Posterior cingulate gyrus (tissue), 11 donors: ENCODE measurements at places on chromosomes 7 and 10.

DNA sequence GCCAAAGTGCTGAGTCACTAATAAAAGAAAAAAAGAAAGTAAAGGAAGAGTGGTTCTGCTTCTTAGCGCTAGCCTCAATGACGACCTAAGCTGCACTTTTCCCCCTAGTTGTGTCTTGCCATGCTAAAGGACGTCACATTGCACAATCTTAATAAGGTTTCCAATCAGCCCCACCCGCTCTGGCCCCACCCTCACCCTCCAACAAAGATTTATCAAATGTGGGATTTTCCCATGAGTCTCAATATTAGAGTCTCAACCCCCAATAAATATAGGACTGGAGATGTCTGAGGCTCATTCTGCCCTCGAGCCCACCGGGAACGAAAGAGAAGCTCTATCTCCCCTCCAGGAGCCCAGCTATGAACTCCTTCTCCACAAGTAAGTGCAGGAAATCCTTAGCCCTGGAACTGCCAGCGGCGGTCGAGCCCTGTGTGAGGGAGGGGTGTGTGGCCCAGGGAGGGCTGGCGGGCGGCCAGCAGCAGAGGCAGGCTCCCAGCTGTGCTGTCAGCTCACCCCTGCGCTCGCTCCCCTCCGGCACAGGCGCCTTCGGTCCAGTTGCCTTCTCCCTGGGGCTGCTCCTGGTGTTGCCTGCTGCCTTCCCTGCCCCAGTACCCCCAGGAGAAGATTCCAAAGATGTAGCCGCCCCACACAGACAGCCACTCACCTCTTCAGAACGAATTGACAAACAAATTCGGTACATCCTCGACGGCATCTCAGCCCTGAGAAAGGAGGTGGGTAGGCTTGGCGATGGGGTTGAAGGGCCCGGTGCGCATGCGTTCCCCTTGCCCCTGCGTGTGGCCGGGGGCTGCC, at the start of gene IL6:
TSS of gene IL6 (plus strand) at position 294 of the 807 bp plus-strand sequence. CDS start at position 357, 63 bp downstream.
- peak; percentile 27 for DNase-seq

- no peak for DNase-seq
Measured at GRCh38 chr10:129033340-129033739, 433.7 kb upstream of the MGMT start.

- no peak for DNase-seq
Measured at GRCh38 chr7:269721-270120, 20.2 kb upstream of the FOXL3 start.

DNA sequence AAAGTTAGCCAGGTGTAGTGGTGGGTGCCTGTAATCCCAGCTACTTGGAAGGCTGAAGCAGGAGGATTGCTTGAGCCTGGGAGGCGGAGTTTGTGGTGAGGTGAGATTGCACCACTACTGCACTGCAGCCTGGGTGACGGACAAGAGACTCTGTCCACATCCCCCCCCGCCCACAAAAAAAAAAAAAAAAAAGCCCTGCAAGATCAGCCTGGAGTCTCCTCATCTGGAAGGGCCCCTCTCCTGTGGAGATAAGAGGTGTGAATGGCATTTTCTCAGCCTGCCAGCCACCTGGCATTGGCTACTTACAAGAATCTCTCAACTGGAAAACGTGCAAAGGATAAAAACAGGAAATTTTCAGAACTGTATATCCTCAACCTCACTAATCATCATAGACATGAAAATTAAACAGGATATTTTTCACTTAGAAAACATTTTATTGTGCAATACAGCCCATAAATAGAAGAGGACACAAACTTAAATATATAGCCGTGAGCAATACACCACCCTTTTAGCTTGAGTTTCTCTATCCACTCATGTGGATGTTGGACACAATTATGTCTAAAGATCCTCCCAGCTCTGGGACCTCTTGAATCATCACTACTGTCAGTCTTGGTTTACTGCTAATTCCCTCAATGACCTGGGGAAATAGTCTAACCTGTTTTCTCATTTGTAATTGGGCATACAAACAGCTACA, 11.3 kb upstream of the TSPAN15 start:
- DNase-seq, result no peak

GRCh38 chr10:23362069-23362830, 17.7 kb upstream of the C10orf67 start:
- no peak for DNase-seq

DNA sequence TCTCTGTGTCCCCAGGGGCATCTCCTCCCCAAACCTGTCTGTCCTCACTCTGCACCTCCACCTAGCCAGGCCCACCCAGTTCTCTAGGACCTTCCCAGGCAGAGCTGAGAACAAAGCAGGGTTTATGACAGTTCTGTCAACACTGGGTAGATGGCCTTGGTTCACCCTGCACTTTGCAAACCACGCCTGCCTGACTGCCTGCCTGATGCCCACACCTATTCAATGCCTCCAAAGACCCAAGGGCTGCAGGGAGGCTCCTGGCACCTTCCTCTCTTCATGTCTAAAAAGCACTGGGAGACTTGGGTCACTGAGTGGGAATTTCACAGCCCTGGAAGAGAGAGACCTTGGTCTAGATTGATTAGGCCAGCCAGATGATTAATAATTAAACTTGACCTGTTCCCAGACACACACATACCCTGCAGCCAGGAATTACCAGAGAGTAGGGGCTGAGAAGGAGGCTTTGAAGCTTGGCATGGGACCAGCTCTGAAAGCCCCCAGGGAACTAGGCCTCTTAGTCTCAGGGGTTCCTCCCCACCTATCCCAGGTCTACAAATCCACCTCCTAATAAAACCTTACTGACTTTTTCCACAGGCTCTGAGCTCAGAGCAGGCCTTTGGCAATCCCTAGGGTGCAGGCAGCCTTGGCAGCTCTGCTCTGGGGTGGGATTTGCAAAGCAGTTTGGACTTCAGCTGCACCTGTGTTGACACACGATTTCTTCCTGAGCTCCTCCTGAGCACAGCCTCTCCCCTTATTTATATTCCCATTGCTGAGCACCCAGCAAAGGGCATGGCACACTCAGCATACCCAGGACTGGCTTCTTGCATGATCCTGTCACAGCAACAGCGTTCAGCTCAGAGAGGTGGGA, 25.7 kb upstream of the PDCD4 start:
- DNase-seq, result no peak

- no peak for DNase-seq
Measured at GRCh38 chr7:155298288-155298833, 683 bp downstream of the INSIG1 start.

GRCh38 chr10:21521751-21522533, 3.5 kb downstream of the SKIDA1 start:
- DNase-seq, result no peak
